ENCODE measurements at places on chromosomes 3 and 15.

DNA sequence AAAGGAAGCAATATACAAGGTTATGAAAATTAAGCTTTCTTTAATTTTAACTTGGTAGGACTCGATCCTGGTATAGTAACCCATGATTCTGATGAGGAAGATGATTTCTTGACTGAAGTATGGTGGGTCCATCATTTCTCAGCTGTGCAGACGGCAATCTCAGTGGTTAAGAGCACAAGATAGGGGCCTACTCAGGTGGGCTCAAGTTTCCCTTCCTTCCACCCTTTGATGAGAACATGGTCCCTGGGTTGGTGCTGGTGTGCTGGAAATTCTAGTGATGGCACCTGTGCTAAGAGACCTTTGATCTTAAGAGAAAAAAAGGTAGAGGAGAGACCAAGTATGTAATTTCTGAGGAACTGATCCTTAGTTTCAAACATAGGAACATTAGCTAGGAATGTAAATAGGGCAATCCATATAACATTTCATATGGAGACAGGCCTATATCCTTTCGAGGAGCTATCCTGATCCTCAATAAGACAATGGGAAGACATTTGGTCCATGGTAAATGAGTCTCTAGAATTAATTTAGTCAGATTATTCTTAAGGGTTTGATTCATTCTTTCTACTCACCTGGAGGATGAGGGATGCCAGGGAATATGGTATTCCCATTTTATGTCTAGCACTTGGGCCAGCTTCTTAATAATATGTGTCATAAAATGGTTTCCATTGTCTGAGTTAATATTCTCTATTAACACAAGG is 104.5 kb upstream of the NECTIN3 start:
- DNase-seq, result no peak

- no peak for DNase-seq
These were observed 9.6 kb upstream of the ANP32A start for GRCh38 chr15:68830141-68830785.

- no peak for DNase-seq
These were observed 550 bp upstream of the CHD2 start for GRCh38 chr15:92899601-92899947.

- DNase-seq, result no peak
These were observed 64.5 kb downstream of the CGNL1 start for GRCh38 chr15:57440799-57441198.

DNA sequence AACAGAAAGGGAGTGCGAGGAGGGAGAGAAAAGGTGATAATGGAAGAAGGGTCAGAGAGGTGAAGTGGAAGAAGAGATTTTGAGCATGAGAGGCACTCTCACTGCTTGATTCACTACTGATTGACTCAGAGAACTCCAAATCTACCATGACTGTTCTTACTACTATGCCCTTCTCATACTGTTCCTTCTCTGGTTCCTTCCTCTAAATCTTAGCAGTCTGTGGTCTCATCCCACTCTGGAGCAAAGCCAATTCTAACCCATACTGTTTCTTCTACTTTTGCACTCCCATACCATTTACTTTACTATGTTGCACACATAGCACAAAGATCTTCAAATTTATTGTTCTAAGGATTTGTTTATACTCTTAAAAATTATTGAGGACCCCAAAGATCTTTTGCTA is 100.8 kb downstream of the DTWD1 start:
- no peak for DNase-seq

GRCh38 chr3:184239221-184239620 is 9.5 kb downstream of the ALG3 start:
- no peak for DNase-seq

DNA sequence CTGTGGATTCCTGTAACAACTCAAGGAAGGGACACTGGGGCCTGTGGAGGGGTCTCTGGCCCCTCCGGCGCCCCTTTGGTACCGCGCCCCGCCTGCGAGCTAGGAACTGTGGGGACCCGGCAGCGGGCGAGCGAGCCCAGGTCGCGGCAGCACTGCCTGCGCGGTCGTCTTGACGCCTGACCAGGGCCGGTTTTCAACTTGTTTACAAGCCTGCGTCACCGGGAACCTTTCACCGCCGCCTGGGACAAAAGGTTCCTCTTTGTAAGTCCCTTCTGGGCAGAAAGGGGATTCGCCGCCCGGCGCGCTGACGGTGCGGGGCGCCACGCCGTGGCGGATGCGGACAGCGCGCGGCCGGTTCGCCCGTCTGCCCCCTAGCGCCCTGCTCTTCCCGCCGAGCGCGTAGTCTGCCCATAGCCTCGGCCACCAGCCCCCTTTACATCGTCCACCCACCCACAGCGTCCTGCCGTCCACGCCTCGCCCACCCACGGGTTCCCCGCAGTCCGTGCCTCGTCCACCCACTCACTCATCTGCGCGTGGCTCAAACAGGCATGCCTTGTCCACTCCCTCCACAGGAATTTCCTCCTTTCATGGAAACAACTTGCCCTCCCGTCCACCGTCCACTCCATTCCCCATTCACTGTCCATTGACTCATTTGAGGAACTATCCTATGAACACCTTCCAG is 5.5 kb upstream of the CFAP100 start:
- peak; percentile 70 for DNase-seq

DNA sequence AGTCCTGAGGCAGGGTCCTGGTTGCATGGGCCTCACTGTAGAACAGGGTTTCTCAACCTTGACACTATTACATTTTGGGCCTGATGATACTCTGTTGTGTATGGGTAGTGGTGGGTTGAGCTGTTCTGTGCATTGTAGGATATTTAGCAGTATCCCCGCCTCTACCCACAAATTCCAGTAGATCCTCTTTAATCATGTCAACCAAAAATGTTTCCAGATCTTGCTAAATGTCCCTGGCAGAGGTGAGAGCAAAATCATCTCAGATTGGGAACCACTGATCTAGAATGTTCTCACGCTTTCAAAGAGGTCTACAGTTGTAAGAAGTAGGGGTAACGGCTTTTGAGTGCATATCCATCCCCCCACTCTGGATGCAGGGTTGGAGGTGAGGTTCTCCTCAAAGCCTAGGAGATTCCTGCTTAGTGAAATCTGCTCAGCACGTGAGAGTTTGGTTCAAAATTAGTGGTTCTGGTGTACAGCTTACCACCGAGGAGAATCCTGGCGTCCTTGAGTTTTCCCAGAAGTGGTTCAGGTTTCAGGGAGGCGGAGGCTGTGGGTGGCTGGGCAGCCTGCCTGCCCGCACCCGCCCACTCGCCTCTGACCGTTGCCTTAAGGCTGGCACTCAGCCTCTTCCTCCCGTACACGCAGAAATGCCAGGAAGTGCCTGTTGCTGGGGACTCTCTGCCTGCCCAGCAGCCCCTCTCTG is 5.3 kb downstream of the ACVR2B start:
- DNase-seq, result no peak

- DNase-seq, result no peak
These were observed 511.1 kb downstream of the OTOL1 start for GRCh38 chr3:162007722-162008121.

- no peak for DNase-seq
These were observed 91.4 kb downstream of the MOBP start for GRCh38 chr3:39558775-39559306.

- no peak for DNase-seq
These were observed 341.4 kb downstream of the OTOL1 start for GRCh38 chr3:161838021-161838420.

DNA sequence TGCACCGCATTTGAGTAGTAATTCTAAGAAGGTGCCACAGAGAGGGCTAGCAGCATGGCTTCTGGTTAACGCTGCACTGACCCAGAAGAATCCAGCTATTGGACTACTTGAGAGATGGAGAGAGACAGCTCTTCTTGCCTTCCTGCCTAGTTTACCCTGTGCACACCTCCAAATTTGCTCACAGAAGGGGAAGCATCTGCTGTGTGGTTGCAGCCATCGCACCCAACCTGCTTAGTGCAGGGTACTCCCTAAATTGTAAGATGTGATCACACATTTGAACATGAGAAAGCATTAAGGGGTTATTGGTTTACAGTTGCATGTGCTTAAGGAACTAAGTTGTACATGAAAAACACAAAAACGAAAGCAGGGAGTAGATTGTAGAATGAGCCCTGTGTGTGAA is 122.1 kb downstream of the FOXB1 start:
- no peak for DNase-seq

DNA sequence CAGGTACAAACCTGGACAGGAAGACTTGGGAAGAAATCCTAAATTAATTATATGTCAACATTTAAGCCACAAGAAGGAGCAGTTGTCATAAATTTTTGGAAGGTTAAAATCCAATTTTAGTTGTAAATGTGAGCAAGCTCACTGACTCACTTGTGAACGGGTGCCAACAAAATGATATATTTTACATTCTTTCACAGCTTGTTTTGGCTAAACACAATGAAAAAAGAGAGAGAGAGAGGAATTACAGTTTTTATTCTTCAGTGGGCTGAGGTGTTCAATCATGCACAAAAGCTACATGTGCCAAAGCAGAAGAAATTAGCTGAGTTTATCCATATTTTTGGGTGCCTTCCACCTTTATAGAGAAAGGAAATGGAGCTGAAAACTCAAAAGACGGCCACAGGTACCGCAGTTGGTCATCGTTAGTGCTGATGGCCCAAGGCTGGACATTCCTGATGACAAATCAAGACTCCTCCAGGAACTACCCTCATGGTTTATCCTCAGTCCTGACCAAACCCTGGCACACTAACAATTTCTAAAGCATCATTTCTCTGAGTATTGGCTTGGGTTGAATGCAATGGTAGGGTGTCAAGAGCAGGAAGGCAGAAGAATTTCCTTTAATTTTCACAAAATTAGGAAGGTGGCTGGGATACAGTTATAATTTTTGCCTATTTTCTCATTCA is 37.6 kb upstream of the WNT5A start:
- DNase-seq, result no peak

DNA sequence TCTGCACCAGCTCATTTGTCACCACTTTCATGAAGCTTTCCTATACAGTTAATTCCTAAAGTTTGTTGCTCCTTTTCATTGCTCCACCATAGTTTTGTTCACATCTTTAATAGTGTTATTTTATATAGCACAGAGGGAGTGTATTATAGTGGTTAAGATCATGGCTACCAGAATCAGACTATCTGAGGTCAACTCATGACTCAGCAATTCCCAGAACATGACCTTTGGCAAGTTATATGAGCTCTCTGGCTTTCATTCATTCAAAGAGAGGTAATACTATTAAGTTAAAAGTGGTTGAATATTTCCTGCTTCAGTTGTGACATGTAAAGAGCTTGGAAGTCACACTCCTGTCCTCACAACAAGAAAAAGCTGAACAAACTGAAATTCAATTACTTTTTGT is 1073.5 kb downstream of the NAALADL2 start:
- no peak for DNase-seq

DNA sequence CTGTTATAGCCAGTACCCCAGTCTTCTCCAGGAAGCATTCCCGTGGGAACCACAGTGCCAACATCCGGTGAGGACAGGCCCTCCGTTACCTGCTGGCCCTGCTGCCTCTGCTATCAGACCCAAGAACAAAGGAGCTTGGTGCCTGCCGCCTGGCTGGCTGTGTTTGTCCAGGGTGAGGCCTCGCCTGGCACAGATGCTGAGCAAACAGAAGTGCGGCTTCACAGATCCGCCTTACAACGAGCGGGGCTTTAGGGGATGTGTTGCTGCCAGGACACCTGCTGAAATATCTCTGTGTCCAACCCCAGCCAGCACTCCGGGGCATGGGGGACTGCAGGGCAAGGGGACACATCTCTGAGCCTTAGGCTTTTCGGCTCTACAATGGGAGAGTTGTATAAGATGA is 2.2 kb upstream of the EPHB3 start:
- no peak for DNase-seq

DNA sequence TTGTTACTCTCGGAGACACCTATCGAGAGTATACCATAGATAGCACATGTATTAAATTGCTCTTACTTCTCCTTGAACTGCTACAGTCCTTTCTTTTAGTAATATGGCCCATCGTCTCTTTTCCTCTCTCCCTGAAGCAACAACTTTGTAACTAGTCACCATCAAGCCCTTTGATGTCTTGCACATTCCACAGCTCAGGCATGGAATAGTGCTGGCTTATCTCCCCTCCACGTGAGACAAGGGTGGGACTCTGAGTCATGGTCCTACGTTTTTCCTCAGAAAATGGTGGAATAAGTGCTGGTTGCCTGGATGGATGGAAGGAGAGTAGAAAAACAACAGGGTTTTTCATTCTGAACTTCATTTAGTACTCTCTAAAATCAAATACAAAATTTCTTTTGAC is 163.3 kb upstream of the MBNL1 start:
- DNase-seq, result no peak

DNA sequence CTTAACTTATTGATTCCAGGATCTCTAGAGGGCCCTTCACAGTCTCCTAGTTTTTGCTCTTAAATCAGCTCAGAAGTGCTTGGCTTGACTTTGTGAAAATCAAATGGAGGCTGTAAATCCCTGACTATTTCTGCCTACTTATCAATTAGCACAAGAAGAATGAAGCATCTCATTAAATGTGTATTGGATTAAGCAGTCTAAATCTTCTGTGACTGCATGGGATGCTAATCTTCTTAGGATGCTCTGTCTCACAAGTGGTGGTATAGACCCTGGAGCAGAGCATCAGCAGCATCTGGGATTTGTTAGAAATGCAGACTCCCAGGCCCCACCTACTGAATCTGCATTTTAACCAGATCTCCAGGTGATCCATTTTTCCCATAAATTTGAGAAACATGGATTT is 488.7 kb downstream of the AGBL1 start:
- DNase-seq, result no peak

DNA sequence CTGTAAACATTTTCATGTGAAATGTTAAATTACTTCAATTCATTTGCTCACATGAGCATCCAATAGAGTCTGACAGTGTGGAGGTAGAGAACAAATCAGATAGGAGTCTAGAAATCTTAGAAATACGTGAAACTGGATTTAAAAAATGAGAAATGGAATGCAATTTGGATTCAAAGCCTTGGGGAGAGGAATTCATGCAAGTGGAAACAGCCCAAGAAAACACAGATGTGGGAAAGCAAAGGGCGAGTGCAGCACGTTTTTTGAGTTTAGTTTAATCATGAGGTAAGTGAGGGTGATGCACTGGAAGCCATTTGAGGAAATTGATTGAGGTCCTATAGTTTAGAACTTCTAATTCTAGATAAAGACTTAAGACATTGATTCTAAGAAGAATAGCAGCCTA is 434.7 kb downstream of the C3orf38 start:
- DNase-seq, result no peak

DNA sequence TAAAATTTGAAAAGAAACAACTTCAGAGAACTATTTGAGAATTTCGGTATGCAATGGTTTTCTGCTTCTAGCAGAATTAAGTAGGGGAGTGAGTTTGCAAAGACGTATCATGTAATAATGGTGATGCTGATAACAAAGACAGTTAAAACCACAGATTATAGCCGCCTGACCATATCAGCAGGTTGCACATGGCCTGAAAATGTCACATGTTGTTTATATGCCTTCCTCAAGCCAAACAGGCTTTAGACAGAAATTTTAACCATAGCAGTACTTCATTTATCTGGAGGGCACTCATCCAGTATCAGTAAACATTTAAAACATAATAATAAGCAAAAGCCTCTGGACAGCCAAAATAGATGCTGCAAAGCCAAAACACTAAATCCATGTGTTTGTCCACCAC is 131.7 kb downstream of the RYR3 start:
- DNase-seq, result no peak

DNA sequence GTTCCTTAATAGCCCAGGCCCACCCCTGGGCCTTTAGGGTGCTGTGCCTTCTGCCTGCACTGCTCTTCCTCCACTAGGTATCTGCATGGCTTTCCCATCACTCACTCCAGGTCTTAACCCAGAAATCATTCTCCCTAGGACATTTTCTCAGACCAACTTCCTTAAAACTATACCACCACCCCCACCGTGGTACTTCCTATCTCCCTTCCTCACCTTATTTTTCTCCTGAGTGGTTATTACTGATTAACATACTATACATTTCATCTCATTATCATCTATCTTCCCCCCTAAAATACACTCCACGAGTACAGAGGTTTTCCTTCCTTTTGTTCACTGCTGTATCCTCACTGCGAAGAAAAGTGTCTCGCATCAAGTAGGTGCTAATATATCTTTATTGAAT is 115.2 kb downstream of the ANO10 start:
- DNase-seq, result no peak
